ENCODE measurements at places on chromosomes 4 and X.
A peak's percentile ranks its signal among the peaks of the same experiment; 100 is the strongest.

DNA sequence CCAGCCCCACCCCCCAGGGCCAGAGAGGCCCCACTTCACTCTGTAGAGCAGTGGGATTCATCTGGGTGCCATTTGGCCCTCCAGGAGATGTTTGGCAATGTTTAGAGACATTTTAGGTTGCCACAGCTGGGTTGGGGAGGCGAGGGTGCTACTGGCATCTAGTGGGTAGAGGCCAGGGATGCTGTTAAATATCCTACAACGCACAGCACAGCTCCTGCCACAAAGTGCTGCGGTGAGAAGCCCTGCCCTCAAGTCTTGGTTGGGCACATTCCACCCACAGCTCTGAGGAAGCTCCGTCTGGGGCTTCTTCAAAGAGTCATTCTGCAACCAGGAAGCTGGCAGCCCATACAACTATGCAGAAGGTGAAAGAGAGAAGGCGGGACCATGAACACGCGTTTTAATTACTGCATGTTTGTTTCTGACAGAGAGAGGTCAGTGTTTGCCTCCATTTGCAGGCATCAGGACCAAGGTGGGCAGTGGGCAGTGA, 48.1 kb upstream of the FAM9C start:
- H3K27me3 ChIP-seq: no peaks in the 10 kb centered on the region
- peaks cover 67% of the 10 kb centered on the region for H3K4me1 ChIP-seq
- H3K27ac ChIP-seq: peak overlapping the region; percentile 90

DNA sequence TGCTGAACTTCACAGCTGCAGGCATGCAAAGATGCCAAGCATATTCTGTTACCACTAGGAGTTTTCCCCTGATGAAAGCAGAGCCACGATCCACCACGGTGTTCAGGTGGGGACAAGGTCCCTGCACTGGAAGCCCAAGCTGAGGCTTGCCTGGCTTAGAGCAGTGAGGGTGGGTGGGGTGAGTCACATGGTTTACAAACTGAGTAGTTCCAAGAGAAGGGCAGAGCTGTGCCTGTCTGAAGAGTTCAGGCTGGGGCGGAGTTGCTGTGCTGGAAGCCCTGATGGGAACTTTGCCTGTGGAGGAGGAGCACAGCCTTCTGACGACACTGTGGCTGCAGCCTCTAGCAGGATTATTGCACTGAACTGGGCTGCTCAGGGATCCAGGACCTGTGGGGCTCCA, 45.5 kb downstream of the FAM9B start:
- H3K36me3 ChIP-seq: no peaks in the 10 kb centered on the region
- no peak for DNase-seq
- H3K4me1 ChIP-seq: peaks cover 4% of the 10 kb centered on the region
- no peak overlapping the region for H3K27ac ChIP-seq

- no peaks in the 10 kb centered on the region for H3K4me1 ChIP-seq
- no peaks in the 10 kb centered on the region for H3K36me3 ChIP-seq
- DNase-seq: no peak
- no peak overlapping the region for H3K4me3 ChIP-seq
These were observed 907.1 kb downstream of the FSTL5 start for GRCh38 chr4:161256716-161257115.

DNA sequence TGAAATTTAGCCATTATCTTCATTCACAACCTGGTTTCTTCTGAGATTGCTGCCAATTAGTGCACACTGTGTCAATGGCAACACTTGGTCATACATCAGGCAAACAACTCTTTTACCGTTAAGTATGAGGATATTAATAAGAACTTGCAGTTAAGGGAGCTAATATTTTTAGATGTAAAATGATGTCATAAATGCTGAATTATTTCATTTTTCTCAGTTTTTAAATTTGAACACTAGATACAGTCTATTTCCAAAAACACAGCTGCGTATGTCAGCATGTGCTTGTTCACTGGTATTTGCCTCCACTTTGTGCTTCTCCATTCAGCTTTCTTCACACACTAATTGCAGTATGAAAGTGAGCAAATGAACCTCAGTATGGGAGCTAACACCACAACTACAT, 1.6 kb downstream of the KLHL13 start:
- no peaks in the 10 kb centered on the region for H3K4me1 ChIP-seq
- H3K4me3 ChIP-seq: no peak overlapping the region
- no peak for DNase-seq
- peaks cover 29% of the 10 kb centered on the region for H3K27me3 ChIP-seq

- H3K27me3 ChIP-seq: peaks cover 16% of the 10 kb centered on the region
- H3K4me1 ChIP-seq: peaks cover 61% of the 10 kb centered on the region
- DNase-seq: no peak
These were observed 109.6 kb downstream of the ANXA3 start for GRCh38 chr4:78661086-78661690.

GRCh38 chr4:33924239-33924638, 2320.1 kb downstream of the ARAP2 start:
- no peaks in the 10 kb centered on the region for H3K36me3 ChIP-seq
- no peaks in the 10 kb centered on the region for H3K27me3 ChIP-seq
- H3K27ac ChIP-seq: no peak overlapping the region
- no peak for DNase-seq

DNA sequence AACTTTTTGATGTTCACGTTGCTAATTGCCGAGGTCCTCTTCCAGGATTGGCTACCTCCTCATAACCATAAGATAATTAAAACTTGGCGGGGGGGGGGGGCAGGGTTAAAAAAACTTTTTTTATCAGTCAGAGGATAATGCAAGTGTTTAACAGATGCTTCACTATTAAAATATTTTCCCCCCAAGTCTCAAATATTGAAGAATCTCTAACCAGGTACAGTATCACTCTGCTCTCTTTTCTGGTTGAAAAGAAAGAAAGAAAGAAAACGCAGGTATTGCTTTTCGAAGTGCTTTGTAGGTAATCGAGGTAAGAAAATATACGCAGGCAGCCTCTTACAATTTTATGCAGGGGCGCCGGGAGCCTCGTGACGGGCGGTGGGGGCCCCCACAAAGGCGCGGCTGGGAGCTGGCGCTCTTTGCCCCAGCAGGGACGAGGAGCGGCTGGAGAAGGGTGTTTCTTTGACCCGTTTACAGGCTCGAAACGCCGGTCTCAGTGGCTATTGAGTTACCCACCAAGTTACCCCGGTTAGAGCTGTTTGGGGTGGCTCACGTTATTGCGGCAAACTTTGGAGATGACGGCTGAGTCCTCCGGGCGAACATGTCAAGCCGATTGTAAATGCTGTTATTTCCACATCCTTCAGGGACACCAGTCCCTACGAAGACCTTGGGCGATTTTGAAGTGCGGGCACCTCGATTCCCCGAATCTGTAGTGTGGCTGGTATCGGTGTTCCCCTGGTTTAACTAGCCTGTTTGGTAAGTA, 477 bp upstream of the HAND2 start:
- H3K36me3 ChIP-seq: peaks cover 2% of the 10 kb centered on the region
- peak overlapping the region; percentile 83 for H3K27ac ChIP-seq
- H3K27me3 ChIP-seq: peaks cover 88% of the 10 kb centered on the region
- no peak for DNase-seq
- peaks cover 5% of the 10 kb centered on the region for H3K4me1 ChIP-seq
- peak overlapping the region; percentile 65 for H3K4me3 ChIP-seq

DNA sequence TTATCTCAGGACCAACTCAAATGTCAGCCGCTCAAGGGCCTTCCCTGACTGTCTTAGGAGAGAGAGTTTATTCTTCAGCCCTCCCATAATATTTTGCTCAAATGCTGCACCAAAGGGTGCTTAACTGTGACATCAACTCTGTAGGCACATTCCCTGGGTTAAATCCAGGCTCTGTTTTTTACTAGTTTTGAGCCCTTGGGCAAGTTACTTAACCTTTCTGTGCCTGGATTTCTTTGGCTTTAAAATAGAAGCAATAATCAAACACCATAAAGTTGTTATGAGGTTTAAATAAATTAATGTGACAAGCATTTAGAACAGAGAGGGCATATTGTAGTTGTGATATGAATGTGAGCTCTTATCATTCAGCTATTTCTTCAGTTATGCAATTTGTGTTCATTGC, 54.2 kb upstream of the LIMCH1 start:
- no peaks in the 10 kb centered on the region for H3K36me3 ChIP-seq
- DNase-seq: no peak
- no peaks in the 10 kb centered on the region for H3K27me3 ChIP-seq
- no peak overlapping the region for H3K4me3 ChIP-seq

GRCh38 chr4:159416996-159417395, 314.1 kb downstream of the RAPGEF2 start:
- H3K36me3 ChIP-seq: no peaks in the 10 kb centered on the region
- no peak overlapping the region for H3K4me3 ChIP-seq
- DNase-seq: no peak
- H3K4me1 ChIP-seq: no peaks in the 10 kb centered on the region
- no peak overlapping the region for H3K27ac ChIP-seq

DNA sequence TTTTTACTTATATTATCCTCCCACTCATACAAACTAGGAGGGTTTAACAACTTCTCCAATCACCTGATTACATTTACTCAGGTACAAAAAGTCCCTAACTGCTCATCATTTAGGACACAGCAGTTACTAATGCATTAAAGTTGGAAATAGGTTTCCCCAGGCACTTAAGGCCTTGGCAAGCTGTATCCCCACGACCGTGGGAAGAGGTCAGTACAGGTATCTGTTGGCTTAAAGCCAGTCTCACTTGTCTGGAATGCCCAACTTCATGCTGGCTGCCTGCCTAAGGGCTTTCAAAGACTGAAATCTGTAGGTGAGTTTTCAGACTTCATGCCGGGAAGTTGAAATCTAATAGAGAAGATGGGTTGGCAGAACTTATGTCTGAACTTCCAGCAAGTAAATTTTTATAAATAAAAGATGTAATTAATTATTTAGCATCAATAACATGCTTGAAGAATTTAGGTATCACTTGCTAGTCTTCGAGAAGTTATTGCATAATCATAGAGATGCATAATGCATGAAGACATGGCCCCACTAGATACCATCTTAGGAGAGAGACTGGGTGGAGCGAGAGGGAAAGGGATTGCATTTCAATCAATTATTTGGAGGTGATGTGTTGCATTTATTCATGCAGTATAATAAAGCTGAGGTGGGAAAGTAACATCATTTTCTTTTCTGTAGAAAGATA, 54.2 kb downstream of the SCD5 start:
- H3K36me3 ChIP-seq: no peaks in the 10 kb centered on the region
- peaks cover 16% of the 10 kb centered on the region for H3K27me3 ChIP-seq
- H3K4me3 ChIP-seq: no peak overlapping the region
- H3K4me1 ChIP-seq: no peaks in the 10 kb centered on the region
- no peak overlapping the region for H3K27ac ChIP-seq

GRCh38 chr4:78645853-78646757, 94.5 kb downstream of the ANXA3 start:
- H3K4me1 ChIP-seq: peaks cover 26% of the 10 kb centered on the region
- no peak overlapping the region for H3K27ac ChIP-seq
- H3K4me3 ChIP-seq: no peak overlapping the region
- no peak for DNase-seq
- H3K36me3 ChIP-seq: no peaks in the 10 kb centered on the region

- no peak for DNase-seq
- H3K27ac ChIP-seq: no peak overlapping the region
- H3K4me3 ChIP-seq: no peak overlapping the region
- no peaks in the 10 kb centered on the region for H3K4me1 ChIP-seq
- H3K27me3 ChIP-seq: no peaks in the 10 kb centered on the region
These were observed 361.2 kb downstream of the PCDH7 start for GRCh38 chr4:31081366-31081765.

GRCh38 chrX:70769659-70770227, 138.8 kb downstream of the TEX11 start:
- no peaks in the 10 kb centered on the region for H3K4me1 ChIP-seq
- H3K27ac ChIP-seq: no peak overlapping the region
- no peak overlapping the region for H3K4me3 ChIP-seq
- no peak for DNase-seq
- no peaks in the 10 kb centered on the region for H3K36me3 ChIP-seq

GRCh38 chr4:99635601-99636000, 22.0 kb downstream of the C4orf54 start:
- DNase-seq: no peak
- H3K4me1 ChIP-seq: no peaks in the 10 kb centered on the region
- no peaks in the 10 kb centered on the region for H3K36me3 ChIP-seq
- no peak overlapping the region for H3K4me3 ChIP-seq
- H3K27me3 ChIP-seq: peaks cover 21% of the 10 kb centered on the region

- H3K27me3 ChIP-seq: no peaks in the 10 kb centered on the region
- no peak overlapping the region for H3K27ac ChIP-seq
- H3K36me3 ChIP-seq: no peaks in the 10 kb centered on the region
- DNase-seq: no peak
- H3K4me1 ChIP-seq: no peaks in the 10 kb centered on the region
These were observed 147.7 kb downstream of the GASK1B start for GRCh38 chr4:158025131-158025530.

GRCh38 chr4:15458616-15459015, 11.1 kb upstream of the CC2D2A start:
- H3K4me3 ChIP-seq: no peak overlapping the region
- H3K4me1 ChIP-seq: peaks cover 4% of the 10 kb centered on the region
- H3K36me3 ChIP-seq: no peaks in the 10 kb centered on the region
- DNase-seq: no peak
- no peak overlapping the region for H3K27ac ChIP-seq
- peaks cover 15% of the 10 kb centered on the region for H3K27me3 ChIP-seq

DNA sequence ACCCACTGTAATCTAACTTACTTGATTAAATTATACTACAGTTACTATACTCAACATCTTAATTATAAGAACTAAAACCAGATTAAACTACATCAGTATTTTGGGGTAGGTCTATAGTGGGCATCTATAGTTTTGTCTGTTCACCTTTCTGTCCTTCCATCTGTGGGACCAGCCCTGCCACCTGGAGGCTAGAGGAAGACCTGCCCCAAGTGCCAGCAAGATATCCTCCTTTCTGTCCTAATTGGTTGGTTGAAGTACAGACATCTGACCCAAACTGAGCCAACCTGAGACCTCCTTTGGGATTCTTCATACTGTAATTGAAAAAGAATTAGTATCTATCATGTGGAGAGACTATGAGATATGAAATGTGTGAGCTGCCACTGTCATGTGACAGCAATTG, 172.2 kb upstream of the TLL1 start:
- no peaks in the 10 kb centered on the region for H3K27me3 ChIP-seq
- no peak overlapping the region for H3K27ac ChIP-seq
- H3K36me3 ChIP-seq: no peaks in the 10 kb centered on the region
- no peak overlapping the region for H3K4me3 ChIP-seq
- H3K4me1 ChIP-seq: no peaks in the 10 kb centered on the region

- no peak overlapping the region for H3K4me3 ChIP-seq
- no peaks in the 10 kb centered on the region for H3K36me3 ChIP-seq
- no peak overlapping the region for H3K27ac ChIP-seq
- DNase-seq: no peak
- H3K4me1 ChIP-seq: no peaks in the 10 kb centered on the region
These were observed 182.1 kb downstream of the MOSPD2 start for GRCh38 chrX:15055146-15055930.

GRCh38 chr4:10144479-10144878, 27.9 kb upstream of the WDR1 start:
- DNase-seq: no peak
- no peaks in the 10 kb centered on the region for H3K36me3 ChIP-seq
- H3K4me1 ChIP-seq: no peaks in the 10 kb centered on the region
- no peak overlapping the region for H3K27ac ChIP-seq
- peaks cover 2% of the 10 kb centered on the region for H3K27me3 ChIP-seq

- H3K4me1 ChIP-seq: peaks cover 4% of the 10 kb centered on the region
- H3K36me3 ChIP-seq: peaks cover 4% of the 10 kb centered on the region
- H3K4me3 ChIP-seq: no peak overlapping the region
- H3K27ac ChIP-seq: peak overlapping the region; percentile 47
- no peak for DNase-seq
These were observed 14.0 kb upstream of the PITX2 start for GRCh38 chr4:110636680-110637407.

Data from T-helper 2 cell treated with Interferon-gamma antibody and Interleukin-4, amounts not matched to agents 5 μg/mL and 100 μg/mL, for 36 hours (primary cell).